Activated naive CD4-positive, alpha-beta T cell treated with anti-CD3 and anti-CD28 coated beads for 36 hours (primary cell): ENCODE measurements at places on chromosomes 16 and 17.

GRCh38 chr17:66359351-66359750, 56.9 kb downstream of the PRKCA start:
- DNase-seq: no peak

- no peak for DNase-seq
Measured at GRCh38 chr16:27684047-27684446, 134.1 kb downstream of the KATNIP start.

DNA sequence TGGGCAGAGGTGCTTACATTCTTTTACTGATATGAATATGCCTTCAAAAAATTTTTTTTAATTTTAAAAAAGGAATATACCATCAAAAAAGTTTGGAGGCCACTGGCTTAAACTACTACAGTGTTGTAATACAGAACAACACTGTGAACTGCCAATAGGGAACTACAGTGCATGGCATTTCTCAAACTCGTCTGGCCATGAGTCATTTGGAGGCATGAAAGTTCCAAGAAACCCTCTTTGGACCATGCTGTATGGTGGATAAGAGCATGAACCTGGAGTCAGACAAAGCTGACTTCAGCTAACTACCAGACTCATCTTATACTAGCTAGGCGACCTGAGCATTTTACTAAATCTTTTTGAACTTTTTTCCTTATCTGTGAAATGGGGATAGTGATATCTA, 9.2 kb upstream of the NF1 start:
- DNase-seq: no peak

- no peak for DNase-seq
Measured at GRCh38 chr17:57572600-57572999, 172.5 kb downstream of the CCDC182 start.

- no peak for DNase-seq
Measured at GRCh38 chr16:25689137-25689836, 2.5 kb upstream of the HS3ST4 start.

DNA sequence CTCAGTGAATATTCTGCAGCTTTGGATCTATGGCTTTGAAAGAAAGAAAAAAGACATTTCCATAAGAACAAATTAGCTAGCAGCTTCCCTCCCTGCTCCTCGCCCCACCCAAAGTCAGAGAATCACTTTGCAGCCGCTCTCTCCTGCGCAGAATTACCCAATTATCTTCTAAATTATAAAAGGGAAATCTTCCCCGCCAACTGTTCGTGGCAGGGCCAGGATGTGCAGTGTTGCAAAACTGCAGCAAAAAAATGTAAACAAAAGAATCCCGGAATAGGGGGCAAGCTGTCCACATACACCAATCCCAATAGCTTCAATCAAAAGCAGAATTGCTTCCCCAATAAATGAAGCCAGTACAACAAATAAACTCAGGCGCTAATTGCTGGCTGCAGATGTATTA, 510.6 kb downstream of the RBFOX1 start:
- no peak for DNase-seq

- DNase-seq: peak; percentile 61
Measured at GRCh38 chr17:40303009-40303657, 5.8 kb upstream of the RARA start.

- DNase-seq: no peak
Measured at GRCh38 chr16:25089351-25089750, 22.2 kb upstream of the LCMT1 start.
